ENCODE measurements at places on chromosomes 4 and X.

- no peak for DNase-seq
These were observed 14.6 kb downstream of the ATP10D start for GRCh38 chr4:47499700-47500099.

DNA sequence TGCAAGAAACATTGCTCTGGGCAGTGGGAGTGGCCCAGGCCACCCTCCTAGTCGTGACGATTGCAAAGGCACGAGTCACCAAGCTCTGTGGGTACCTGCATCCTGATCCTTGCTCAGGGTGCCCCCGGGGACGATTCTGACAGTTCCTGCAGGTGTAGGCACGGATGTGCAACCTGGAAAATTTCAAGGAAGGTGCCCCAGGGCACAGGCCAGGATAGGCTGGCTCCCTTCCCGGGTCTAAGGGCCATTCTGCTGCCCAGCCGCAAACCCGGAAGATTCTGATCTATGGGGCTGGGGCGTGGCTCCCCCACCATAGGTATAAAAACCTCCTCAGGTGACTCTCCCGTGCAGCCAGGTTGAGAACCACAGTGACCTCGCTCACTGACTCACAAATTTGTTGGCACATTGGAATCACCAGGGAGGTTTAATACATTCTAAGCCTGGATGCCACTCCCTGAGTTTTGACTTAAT lies 228.5 kb downstream of the PTTG2 start:
- DNase-seq = no peak

DNA sequence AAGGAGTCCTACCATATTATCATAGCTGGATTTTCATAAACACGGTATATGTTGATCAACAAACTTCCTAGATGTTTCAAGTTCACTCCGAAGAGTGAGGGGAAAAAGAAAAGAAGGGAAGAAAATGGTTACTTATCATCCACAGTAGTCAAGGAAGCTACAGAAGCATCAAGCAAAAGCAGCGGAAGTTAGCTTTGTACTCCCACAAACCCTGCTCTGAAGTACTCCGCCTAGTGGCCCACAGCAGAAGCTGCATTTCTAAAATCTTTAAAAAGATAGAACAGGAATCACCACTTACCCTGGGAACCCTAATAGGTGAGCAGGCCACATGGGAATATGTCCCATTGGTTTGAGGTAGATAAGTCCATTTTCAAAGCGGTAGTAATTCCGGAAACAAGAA lies 28.5 kb upstream of the FRG1 start:
- DNase-seq = no peak

GRCh38 chr4:108878806-108879205 lies 116.0 kb upstream of the ETNPPL start:
- DNase-seq = no peak

GRCh38 chr4:98199247-98199646 lies 56.0 kb upstream of the STPG2 start:
- DNase-seq = no peak

Data from eye (tissue), 1 donor.